ENCODE measurements at places on chromosomes 2 and 18.

- DNase-seq = no peak
Observed at GRCh38 chr2:103945083-103945482, 908.8 kb upstream of the POU3F3 start.

GRCh38 chr2:31835450-31835849, 175.4 kb downstream of the MEMO1 start:
- DNase-seq = no peak

DNA sequence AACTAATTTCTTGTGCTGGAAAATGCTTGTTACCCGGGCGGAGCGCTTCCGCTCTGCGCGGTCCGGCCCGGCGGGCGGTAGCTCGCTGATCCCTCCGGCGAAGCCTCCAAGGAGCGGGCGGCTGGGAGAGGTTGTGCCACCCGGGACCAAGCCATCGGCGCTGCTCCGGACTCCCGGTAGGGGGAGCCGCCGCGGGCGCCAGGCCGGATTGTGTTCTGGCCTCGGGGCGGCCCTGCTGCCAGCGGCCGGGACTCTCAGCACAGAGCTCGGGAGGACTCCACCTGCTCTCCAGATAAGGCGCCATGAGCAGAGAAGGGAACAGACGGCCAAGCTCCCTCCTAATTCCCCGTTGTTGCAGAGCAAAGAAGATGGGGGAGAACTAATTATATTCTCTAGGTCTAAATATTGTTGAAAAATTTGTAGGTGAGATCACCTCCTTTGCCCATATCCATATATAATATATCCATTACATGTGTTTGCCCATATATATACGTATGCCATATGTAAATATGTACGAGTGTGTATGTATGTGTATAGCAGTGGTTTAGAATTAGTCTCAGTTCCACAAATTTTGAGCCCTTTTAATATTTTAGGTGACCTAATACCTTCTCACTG, 13.8 kb upstream of the SATB2 start:
- no peak for DNase-seq

GRCh38 chr2:88167740-88168139, 2.4 kb upstream of the THNSL2 start:
- DNase-seq = no peak

DNA sequence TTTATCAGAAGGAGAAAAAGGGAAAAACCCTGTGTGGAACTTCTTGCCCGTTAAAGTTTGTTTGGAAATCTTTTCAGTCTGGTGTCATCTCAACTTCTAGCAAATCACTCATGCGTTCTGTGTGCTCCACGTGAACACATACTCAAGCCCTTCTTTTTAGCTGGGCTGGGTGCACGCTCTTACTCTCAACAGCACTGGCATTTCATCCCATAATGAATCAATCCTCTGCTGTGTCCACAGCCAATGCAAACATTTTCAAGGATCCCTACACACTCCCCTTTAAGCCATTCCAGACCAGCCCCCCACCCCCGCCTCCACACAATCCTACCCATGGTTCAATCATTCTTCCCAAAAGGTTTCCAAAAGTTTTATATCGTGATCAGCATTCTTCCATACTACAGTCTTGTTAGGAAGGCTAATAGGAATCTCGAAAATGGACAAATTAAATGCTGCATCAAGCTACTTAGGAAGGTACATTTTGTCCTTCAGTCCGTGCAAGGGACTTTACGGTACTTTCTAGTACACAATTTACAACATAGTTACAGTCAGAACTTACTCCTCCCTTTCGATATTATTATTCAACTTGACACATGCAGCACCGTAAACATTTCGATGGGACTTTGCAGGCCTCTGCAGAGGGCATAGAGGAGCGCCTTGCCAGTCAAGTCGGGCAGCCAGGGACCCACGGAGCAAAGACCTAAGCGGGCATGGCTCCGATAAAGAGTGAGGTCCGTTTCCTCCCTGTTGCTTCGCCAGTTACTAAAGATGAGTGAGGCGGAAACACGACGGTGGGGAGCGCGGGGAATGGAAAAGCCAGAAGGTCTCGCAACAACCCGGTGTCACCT, 1.4 kb downstream of the PTGR3 start:
- peak; percentile 70 for DNase-seq

GRCh38 chr2:36680012-36680411, 16.5 kb upstream of the VIT start:
- no peak for DNase-seq

GRCh38 chr2:46775722-46776121, 139.9 kb downstream of the MCFD2 start:
- no peak for DNase-seq
